ENCODE measurements at places on chromosomes 11 and 22.
A peak's percentile ranks its signal among the peaks of the same experiment; 100 is the strongest.

DNA sequence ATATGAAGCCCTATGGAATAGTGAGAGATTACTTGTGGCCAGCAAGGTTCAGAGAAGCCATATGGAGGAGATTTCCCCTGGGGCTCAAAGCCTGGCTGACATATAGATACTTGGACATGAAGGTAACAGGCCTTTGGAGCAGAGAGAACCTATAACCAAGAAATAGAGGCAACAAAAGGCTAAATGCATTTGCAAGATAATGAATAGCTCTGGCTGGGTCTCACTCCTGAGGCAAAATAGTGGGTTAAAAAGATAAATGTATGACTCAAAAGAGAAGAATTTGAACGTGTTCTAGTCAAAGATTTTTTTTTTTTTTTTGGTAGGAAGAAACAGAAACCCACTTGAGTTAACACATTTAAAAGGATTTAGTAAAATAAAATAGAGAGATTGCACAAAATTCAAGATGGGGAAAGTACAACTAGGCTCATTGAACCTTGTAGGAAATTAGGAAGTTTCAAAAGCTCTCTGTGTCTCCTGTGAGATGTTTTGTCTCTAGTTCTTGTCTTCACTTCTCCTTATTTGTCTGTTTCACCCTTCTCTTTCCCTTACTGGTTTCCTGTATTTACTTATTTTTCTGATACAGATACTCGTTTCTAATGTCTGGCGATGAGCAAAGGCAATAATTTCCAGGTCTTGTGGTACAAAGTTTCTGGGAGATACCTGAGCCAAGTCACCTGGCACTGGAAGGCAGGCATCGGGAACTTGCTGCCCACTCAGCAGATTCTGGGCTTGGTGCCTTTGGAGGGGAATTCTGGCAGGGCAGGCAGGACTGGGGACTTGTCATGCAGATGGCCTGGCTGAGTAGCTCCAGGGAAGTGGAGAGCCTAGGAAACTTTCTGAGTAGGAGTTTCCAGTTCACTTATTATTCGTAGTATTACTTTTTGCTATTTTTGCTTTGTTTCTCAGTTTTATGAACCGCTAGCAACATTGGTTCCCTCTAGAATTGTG lies 49.2 kb upstream of the SESN3 start:
- DNase-seq: peak; percentile 24

GRCh38 chr11:86460461-86461385 lies 86.0 kb downstream of the CCDC81 start:
- DNase-seq: no peak

DNA sequence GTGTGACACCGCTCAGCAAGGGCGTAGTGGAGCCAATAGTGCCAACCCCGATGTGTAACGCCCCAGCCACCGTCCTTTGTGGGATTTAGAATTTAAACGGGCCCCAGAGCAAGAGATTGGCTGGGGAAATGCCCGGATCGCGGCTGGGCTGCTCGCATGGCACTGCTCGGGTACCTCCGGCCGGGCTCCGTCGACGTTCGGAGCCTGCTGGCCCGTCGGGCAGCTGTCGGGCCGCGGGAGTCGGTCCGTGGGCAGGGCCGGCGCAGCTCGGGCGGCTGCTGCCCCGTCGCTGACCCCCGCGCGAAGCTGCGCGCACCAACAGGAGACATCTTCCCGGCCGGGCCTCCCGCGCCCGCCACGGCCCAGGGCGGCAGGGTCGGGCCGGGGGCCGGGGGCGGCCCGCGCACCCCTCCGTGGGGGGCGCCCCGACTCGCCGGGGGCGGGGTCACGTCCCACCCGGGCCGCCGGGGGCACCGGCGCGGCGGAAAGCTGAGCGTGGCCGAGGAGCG lies 1.3 kb upstream of the KDM2A start:
- DNase-seq: peak; percentile 15

DNA sequence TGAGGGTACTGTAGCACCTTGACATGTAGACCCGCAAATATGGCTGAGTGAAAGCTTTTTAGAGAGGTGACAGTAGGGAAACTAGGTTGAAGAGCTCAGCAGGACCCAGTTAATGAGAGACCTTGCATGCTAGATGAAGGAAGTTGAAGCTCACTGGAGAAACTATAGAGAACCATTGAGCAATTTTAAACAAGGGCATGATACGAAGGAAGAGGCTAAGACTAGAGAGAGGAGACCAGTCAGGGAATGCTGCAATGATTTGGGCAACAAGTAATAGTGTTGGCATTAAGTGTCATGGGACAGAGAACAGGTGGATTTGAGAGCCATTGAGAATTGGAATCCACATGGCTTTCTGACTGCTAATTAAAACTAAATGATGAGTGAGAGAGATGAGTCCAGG lies 4.1 kb downstream of the OLFML1 start:
- DNase-seq: no peak

DNA sequence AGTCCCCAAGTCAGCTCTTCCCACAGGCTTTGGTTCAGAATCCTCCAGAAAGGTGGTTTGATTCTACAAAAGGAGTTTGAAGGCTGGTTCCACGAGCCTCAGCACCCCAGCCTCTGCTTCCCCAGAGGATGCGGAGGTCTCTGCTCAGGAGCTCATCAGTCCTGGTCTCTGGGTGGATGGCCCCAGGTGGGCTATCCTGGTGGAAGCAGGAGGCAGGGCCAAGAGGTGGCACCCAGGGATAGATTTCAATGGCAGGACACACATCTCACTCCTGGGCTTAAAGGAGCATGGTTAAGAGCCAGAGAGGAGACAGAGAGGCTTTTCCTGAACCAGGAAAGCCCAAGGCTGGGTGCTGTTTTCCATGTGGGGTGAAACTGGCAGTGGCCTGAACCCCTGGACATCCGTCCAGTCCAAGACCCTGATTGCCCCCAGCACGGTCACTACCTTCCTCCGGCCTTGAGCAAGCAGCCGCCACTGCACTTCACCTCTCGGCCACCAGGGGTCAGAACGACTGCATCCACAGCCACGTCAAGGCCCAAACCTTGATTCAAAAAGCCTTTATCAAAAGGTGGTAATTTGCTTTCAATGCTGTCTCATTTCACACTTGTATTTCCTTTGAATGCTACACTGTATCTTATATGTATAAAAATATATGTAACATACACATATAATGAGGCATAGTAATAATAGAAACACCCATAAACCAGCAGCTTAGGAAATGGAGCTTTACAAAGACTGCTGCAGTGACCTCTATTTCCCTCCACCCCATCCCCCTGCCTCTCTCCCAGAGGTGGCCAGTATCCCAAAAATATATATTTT lies 19.3 kb upstream of the FXYD2 start:
- peak; percentile 84 for DNase-seq

GRCh38 chr11:119722281-119722794 lies 6.7 kb downstream of the NECTIN1 start:
- DNase-seq: no peak

GRCh38 chr11:47971501-47971900 lies 8.9 kb upstream of the PTPRJ start:
- no peak for DNase-seq

GRCh38 chr11:31947051-31947450 lies 135.9 kb upstream of the PAX6 start:
- DNase-seq: no peak

Measured in head of caudate nucleus (tissue), 42 donors.